IPS-NIHi11 (cell line): ENCODE measurements at places on chromosomes 7 and 10.

DNA sequence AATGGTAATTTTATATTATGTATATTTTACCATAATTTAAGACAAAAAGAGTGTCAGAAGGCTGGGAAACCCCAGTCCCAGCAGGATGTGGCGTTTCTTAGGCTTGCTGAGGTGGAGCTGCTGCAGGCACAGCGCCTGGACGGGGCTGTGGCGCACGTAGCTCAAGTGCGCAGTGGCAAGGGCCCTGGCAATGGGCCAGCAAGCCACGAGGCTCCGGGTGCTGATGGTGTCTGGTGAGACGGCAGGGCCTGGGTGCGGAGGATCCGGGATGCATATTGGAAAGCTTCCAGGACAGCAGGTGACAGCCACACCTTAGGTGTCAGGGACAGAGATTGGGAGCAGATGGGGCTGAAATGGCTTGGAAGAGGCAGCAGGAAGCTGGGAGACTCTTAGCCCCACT lies 37.2 kb downstream of the CLEC2L start:
- no peak for DNase-seq

GRCh38 chr7:20777377-20778062 lies 9.2 kb downstream of the SP8 start:
- no peak for DNase-seq

DNA sequence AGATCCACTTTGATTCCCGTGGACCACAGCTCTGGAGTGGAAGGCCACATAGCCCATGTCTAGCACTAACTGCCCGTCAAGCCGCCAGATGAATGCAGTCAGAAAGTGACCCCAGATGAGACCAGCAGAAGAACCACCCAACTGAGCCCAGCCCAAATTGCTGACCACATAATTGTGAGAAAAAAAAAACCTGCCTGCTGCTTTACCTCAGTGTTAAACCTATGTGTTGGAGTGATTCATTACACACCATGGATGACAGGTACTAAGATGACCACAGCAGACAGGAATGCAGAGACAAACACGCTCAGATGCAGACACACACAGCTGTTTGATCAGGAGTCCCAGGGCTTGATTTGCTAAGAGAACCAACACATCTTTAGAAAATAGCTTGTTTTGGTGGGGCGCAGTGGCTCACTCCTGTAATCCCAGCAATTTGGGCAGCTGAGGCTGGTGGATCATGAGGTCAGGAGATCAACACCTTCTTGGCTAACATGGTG lies 168.1 kb upstream of the PPP2R2D start:
- no peak for DNase-seq

- no peak for DNase-seq
These were observed 12.8 kb upstream of the C10orf53 start for GRCh38 chr10:49666685-49667084.

- no peak for DNase-seq
These were observed 41.6 kb upstream of the FAM20C start for GRCh38 chr7:150811-151221.

DNA sequence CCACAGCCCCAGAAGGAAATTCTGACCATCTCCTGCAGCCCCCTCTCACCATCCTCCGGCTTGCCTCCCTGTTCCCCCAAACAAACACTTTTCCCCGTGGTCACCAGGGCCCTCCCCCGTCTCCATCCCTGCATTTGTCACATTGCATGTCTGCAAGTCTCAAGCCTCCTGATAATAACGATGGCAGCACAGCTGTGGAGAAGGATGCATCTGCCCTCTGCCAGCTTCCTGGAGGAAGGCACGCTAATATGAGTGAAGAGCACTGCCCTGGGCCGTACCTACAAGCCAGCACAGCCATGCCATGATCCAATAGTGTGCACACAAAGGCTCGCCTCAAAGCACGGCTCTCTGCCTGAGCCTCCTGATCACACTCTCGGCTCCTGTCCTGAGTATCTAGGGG lies 98.5 kb downstream of the SLIT1 start:
- no peak for DNase-seq

DNA sequence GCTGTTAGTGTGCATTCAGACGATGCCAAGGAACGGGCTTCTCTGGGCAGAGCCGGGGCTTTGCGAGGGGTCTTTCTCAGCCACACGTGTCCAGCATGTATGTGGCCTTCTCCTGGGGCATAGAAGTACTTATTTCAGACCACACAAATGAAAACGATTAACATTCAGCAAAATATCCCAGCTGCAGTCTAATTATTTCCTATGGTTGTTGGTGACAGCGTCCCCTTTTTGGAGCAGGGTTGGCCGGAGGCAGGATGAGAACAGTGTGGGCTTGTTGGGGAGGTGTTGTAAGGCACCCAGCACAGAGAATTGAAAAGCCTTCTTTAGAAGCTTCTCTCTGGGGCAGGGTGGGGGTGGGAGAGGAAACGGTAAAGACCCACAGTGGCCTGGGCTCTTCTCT lies 54.2 kb downstream of the PTPRE start:
- no peak for DNase-seq

GRCh38 chr10:131093795-131094366 lies 217.6 kb downstream of the TCERG1L start:
- DNase-seq, result peak; percentile 18

DNA sequence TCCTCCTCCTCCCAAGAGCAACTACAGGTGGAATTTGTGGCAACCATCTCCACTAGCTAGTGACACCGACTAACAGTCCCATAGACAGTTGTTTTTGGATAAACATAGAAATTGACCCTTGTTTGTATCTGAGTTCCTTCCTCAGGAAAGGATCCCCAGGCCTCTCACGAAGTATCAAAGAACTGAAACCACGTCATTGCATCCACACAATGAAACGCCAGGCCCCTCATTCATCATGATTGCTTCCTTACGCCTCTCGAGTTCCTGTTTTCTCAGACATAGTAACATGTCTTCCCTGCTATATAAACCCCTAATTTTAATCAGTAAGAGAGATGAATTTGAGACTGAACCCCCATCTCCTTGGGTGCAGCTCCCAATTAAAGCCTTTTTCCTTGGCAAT lies 18.1 kb downstream of the SLC35G1 start:
- no peak for DNase-seq

- no peak for DNase-seq
These were observed 156.4 kb upstream of the MINDY3 start for GRCh38 chr10:16016688-16017087.

- no peak for DNase-seq
These were observed 29.7 kb downstream of the STOX1 start for GRCh38 chr10:68857005-68857404.

GRCh38 chr10:93838278-93838677 lies 55.5 kb upstream of the SLC35G1 start:
- DNase-seq, result no peak

DNA sequence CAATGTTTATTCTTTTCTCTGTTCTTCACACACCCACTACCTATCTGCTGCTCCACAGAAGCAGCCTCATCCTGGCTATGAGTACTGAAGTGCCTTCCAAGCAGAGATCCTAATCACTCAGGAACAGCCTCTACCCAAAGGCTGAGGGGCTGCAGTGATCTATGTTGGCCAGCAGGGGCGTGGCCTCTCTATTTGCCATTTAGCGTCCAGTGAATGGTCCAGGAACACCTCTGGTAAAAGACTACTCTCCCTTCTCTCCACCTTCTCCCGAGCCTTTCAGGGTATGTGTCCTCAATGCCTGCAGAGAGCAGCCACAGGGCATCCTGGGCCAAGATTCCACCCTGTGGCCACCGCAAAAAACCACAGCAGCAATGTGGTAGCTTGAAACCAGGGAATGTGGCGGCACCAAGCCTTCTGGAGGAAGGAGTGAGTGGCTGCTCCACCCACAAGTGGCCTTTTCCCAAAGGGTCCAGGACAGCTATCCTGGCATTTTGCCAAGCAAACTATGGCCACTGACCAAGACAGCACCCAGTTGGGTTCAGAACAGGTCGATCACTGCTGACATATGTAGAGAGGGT lies 70.9 kb downstream of the SYPL1 start:
- peak; percentile 82 for DNase-seq

GRCh38 chr7:47301657-47302295 lies 280.1 kb downstream of the TNS3 start:
- no peak for DNase-seq

DNA sequence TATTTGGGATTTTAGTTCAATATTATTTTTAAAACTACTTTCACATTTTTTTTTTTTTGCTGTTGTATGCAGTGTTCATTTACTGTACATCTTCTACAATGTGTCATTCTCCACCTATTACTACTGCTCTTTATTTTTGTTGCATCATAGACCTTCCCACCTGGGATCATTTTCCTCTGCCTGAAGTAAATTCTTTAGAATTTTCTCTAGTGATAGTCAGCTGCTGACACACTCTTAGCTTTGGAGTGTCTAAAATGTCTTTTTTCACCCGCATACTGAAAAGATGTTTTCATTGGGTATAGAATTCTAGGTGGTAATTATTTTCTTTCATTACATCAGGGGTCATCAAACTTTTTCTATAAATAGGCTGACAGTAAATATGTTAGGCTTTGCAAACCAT lies 30.5 kb downstream of the CFAP43 start:
- no peak for DNase-seq
